ENCODE measurements at places on chromosomes 7 and 10.
A peak's percentile ranks its signal among the peaks of the same experiment; 100 is the strongest.

DNA sequence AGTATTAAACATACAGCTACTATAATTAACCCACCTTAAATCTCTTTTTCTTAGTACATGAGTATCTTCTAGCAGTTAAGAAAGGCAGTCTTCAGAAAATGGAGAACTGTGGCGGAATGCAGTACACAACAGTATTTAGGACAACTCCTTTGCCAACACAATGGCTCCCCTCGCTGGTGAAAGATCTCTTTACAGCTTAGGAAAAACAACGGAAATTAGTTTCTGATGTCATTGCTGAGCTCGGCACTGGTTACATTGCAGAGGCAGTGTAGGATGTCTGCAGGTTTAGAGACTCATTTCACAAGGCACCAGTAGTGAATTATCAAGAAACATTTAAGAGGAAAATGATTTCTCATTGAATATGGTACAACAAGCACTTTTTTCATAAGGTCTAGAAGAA is 43.4 kb downstream of the GLRX3 start:
- DNase-seq: peak; percentile 65

GRCh38 chr7:122137251-122138077 is 6.6 kb downstream of the AASS start:
- peak; percentile 53 for DNase-seq

- DNase-seq: no peak
Observed at GRCh38 chr10:84534168-84534567, 205.8 kb downstream of the CCSER2 start.

DNA sequence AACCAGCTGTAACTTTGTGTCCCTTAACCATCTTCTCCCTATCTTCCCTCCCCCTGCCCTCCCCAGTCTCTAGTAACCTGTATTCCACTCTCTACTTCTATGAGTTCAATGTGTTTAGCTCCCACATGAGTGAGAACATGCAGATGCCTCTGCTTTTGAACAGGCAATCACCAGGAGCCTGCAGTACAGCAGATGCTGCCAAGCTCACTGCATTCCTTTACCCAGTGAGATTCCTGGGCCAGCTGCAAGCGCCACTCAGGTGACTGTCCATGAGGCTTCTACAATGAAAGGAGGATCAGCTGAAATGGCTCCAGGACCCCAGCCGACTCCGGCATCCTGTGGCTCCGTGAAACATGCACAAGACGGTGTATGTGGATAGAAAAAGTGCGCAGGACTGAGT is 15.7 kb downstream of the GRID1 start:
- DNase-seq: no peak

- DNase-seq: no peak
Observed at GRCh38 chr7:583410-584121, 63.9 kb upstream of the PDGFA start.

DNA sequence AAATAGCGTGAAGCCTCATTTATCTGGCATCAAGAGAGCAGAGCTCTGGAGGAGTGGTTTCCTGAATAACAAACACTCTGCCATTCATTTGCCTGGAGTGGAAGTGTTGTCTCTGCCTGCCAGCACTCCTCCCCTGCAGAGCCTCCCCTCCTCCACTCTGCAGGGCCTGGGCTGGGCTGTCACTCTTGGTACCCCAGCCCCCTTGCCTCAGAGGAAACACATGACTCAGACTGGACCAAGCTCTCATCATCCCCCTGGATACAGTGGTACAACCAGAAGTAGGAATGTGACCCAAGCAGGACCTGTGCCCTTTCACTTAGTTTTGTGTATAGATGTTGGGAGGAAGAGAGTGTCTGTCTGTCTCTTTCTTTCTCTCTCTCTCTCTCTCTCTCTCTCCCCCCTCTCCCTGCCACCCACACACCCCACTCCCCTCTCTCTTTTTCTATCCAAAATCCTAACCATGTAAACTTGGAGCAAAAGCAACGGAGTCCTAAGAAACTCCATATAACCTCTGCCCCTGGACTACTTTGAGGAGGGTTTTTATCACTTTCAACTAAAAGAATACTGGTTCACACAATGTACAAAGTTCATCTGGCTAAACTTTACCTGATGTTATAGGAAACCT is 43.9 kb downstream of the DOCK4 start:
- peak; percentile 68 for DNase-seq

DNA sequence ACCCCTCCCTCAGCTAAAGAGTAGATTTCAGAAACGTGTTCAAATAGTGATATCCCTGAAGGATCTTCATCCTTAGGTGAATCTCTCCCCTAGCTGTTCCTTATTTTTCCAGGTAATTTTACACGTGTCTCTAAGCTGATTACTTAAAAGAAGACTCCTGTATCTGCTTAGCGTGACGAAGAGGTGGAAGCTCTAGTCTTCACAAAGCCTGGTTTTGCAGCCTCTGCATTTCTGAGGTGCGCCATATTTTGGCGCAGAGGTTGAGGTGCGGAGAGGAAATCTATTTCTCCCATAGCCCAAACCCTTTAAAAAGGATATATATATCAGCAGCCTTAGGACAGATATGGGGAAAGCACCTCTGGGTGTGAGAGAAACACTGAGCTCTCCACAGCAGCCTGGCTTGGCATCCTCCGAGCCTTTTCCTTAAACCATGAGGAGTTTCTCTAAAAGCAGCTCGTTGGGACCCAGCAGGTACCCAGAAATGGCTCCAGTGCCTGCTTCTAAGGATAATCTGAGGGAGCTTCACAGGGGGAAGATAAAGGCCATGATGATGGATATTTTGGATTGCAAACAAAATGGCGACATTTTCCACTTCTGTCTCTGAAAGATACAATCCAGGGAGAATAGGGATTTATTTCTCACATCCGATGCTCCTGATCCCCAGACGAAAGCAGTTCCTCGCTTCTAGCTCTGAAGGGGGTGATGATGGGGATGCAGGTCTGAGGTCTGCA is 3.0 kb upstream of the HOXA2 start:
- DNase-seq: no peak

DNA sequence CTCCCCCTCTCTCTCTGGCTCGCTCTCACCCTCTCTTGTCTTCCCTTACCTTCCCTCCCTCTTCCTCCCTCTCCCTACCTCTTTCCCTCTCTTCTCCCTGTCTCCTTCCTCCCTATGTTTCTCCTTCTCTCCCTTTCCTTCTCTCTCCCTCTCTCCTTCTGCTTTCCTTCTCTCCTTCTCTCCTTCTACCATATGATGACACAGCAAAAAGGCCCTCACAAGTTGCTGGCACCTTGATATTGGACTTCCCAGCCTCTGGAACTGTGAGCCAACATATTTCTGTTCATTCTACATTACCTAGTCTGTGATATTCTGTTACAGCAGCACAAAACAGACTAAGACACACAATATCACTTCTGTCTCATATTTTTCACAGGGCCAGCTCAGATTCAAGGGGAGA is 135.0 kb downstream of the ADAM22 start:
- no peak for DNase-seq

- DNase-seq: no peak
Observed at GRCh38 chr10:654647-654996, 34.8 kb downstream of the DIP2C start.

- DNase-seq: no peak
Observed at GRCh38 chr7:46550864-46551263, 629.8 kb upstream of the IGFBP3 start.

DNA sequence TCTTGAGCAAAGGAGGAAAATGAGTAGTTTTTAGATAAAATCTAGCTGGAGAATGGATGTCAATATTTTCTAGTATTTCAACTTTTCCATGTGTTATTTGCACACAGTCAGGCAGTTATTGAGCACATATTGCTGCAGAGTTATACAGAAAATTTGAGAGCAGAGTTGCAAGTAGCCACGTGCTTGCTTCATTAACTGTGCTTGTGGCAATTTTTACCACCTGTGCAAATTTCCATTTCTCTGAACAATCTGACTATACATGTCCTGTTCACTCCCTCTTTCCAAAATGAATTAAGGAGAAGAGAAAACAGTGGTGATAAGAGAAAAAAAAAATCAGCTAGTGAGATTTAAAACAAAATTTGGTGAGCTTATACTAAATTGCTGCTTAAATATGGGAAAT is 178.5 kb downstream of the TAX1BP1 start:
- DNase-seq: no peak

DNA sequence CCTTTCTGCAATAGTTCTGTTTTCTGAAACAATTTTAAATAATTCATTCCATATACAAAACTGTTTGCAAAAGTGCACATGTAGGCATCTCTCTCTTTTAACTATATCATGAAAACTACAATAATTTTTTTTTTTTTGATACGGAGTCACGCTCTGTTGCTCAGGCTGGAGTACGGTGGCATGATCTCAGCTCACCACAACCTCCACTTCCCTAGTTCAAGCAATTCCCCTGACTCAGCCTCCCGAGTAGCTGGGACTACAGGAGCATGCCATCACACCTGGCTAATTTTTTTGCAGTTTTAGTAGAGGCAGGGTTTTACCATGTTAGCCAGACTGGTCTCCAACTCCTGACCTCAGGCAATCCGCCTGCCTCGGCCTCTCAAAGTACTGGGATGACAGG is 44.0 kb upstream of the SEMA3A start:
- DNase-seq: no peak

DNA sequence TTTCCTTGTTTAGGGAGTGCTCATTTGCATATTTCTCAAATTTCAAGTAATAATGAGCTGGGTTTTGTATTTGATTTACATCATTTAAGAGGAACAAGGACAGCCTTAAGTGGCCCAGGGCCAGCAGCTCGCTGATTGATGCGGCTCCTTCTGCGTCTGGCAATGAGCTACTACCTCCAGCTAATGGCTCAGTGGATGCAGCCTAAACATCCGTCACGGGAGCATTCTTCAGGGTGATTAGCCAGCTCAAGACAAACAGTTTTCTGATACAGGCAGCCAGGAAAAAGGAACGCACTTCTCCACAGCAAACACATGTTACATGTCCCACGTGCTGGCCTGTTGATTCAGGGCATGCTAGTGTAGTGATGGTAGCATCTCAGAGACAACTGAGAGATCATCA is 169.3 kb upstream of the TCERG1L start:
- DNase-seq: no peak

DNA sequence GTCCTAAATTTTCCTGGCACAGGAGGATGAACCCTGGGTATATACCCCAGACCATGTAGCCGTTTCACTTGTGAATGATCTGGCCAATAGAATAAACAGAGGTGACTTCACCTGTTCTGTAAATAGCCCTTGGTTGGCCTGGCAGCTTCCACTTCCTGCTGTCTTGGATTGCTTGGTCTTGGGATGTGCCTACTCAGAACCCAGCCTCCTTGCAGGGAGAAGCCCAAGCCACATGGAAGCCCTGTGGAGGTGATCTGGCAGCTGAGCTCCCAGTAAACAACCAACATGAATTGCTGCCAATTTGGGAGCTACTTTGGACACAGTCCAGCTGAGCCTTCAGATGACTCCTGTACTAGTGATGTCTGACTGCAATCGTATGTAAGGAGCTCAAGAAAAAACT is 4.8 kb upstream of the RAPGEF5 start:
- no peak for DNase-seq

DNA sequence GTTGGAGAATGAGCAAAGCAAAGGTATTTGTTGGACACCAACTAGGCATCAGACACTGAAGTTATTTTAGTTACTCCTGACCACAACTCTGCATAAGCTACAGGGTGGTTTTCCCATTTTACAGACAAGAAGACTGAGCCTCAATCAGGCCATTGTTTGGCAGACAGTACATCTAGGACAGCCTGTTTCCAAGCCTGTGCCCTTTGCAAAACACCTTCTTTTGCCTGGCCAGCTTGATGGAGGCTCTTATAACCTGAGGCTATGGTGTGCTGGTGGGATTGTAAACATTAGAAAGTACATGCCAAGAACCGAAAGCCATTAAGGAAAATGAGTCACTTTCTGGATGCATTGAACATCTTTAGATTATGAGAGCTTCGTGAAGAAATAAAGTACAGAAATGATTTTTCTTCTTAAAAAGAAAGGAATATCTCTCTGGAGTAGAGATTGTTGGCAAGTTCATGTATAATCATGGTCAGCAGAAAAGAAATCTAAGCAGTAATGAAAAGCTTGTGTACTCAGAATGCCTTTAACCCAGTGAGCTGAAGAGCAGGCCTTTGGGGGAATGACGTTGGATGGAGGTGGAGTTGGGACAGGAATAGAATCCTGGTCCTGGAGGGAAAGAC is 140.6 kb downstream of the KIAA1217 start:
- DNase-seq: peak; percentile 63

DNA sequence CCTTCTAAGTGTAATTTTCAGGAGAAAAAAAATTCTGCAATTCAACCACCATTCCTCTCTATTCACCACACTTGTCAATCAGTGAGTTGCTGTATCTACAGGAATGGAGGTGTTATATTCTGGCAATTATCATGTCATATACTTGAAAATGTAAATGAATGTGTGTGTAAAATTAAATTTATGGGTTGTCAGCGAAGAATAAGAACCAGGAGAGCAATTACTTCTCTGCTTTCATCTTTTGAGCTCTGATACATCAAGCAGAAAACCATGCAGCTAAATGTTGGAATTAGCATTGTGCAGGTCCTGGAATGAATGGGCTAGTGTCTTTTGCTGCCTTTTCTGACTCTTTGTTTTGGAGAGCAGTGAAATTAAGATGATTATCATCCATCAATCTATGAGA is 207.6 kb downstream of the FOXP2 start:
- DNase-seq: no peak

DNA sequence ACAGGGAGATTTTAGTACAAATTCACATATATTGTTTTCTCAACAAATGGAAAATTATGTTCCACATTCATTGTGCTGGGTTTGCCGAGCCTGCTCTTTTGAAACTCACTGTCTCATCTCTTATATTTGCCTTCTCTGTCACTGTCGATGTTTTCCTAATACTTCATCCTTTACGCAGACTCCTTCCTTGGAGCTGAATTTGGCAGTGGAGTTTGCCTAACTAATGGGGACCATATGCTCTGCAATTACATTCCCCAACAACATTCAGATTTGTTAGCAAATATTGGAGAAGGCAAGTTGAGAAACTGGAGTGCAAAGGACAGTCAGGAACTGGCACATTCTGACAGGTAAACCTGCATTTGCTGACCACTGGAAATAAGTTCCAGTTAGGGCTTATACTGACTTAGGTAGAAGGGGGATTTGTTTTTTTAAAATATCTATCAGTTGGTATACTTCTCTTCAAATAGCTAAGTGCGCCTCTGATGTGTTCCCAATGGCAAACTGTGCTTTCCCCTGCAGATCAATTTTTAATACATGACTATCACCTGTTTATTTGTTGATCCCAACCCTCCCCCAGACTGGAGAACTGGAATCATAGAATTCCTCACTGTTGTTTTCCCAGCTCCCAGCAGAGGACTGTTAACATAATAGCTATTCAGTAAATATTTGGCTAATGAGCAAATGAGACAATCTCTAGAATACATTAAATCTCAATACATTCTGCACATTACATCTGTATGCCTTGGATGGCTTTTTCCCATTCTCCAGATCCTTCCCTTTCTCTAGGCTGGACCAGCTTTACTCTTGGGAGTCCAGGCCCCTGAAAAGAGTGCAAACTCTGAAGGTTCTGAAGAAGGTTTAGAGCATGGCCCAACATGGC is 769.3 kb downstream of the KCNMA1 start:
- peak; percentile 53 for DNase-seq

DNA sequence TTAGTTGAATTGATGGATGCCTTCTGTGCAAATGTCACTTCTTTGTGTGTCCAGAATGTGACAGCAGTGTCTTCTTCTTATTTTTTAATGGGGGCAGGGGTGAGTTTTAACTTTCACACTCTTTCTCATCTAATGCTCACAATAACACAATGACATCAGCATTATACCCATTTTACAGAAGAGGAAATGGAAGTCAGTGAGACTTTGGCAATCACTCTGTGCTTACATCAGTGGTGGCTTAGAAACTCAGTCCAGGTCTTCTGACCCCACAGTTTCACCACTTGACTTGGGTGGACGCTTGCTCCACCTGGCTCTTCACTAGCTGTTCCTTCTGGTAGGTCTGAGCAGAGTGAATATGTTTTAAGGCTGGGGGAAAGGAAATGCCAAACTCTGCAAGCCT is 124.0 kb downstream of the PRKCQ start:
- DNase-seq: no peak

Measured in fibroblast of the conjunctiva (primary cell).